ENCODE measurements at places on chromosomes 2 and 18. TPM values are rescaled to one million over a fixed set of nuclear protein-coding genes. Genes with fewer than 3 reads are reported as not detected.

DNA sequence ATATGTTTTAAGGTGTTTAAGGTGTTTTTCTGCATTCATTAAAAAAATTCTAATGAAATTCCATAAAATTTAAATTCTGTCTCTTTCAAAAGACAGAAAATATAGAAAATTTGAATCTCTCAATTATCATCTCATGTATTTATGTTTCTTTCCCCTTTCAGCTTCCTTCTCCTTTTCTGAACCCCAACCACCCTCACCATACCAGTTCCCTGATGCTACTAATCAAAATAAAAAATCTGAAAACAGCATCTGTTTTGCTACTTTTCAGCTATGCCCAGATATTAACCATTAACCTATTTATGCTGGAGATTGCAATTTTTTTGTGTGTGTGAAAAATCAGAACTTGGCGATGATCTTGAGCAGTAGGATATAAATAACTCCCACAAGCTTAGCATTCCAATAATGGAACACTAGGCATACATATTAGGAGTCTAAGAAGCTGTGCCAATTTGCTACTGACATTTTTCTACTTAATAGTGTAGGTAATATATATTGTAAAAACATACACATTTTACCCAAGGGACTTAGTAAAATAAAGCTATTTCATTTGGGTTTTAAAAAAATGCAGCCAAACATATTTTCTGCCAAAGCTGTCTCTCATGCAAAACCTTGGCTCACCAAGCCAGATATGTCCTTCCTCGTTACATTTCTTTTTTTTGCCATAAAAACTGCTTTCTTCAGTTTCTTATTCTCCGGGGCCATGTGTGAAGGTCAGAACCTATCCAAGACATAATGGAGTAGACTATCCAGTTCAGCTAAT, 32.6 kb upstream of the AGPS start:
- H3K27ac ChIP-seq, result no peak overlapping the region
- H3K36me3 ChIP-seq, result no peaks in the 10 kb centered on the region
- H3K4me1 ChIP-seq, result no peaks in the 10 kb centered on the region
- H3K4me3 ChIP-seq, result no peak overlapping the region
- no peak for DNase-seq

DNA sequence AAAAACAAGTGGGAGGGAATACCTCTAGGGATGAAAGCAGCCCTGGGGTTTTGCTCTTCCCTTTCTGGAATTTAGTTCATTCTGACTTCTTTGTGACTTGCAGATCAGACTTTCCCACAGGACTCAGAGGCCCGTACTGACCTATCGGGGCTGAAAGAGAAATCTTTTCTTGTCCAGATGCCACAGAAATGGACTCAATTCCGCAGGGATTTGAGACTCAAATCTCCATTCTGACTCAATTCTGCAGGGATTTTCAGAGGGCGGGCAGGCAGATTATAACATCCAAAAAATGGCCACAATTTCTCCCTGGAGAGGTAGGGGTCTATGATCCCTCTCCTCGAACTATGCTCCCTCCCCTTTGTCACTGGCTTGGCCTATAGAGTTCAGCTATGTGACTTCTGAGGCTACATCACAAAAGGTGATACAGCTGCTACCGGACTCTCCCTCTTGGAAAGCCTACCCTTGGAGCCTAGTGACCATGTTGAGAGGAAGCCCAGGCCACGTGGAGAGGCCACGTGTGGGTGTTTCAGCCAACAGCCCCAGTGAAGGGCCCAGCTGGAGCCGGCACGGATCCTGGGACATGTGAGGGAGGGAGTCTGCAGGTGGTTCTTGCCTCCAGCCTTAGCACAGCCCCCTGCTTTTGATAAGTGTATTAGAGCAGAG, 4.8 kb upstream of the EFHD1 start:
- no peak overlapping the region for H3K4me3 ChIP-seq
- peaks cover 11% of the 10 kb centered on the region for H3K4me1 ChIP-seq
- H3K27ac ChIP-seq, result no peak overlapping the region

DNA sequence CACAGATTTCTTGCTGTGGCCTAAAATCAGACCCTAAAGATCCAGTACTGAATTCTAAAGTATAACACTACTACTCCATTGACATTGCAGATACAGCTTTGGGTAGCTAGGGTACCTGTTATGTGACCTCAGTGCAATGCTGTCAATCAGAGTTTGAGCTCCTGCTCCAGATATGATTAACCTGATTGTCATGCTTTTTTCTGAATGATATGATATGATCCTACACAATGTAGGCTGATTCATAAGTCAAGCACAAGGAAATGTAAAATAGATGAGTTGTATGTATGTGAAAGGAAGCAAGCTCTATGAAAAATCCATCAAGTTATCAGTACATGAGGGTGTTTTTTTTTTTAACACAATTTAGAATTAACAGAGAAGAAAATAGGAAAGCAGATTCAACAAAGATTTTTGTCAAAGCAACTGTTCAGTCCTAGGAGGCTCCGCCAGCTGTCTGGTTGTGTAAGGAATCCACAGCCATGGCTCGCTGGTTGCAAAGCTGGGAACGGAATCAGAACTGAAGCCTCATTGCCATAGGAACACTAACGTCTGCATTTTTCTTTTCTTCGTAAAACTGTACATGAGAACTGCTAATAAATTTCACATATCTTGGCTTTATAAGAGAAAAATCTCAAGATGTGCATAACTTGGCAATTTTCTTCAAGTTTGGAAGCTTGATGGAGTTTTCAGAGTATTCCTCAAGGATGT, 52.9 kb downstream of the NR4A2 start:
- H3K4me3 ChIP-seq, result no peak overlapping the region
- H3K27me3 ChIP-seq, result no peaks in the 10 kb centered on the region
- no peak overlapping the region for H3K27ac ChIP-seq
- H3K36me3 ChIP-seq, result no peaks in the 10 kb centered on the region
- DNase-seq, result no peak
- H3K4me1 ChIP-seq, result no peaks in the 10 kb centered on the region

DNA sequence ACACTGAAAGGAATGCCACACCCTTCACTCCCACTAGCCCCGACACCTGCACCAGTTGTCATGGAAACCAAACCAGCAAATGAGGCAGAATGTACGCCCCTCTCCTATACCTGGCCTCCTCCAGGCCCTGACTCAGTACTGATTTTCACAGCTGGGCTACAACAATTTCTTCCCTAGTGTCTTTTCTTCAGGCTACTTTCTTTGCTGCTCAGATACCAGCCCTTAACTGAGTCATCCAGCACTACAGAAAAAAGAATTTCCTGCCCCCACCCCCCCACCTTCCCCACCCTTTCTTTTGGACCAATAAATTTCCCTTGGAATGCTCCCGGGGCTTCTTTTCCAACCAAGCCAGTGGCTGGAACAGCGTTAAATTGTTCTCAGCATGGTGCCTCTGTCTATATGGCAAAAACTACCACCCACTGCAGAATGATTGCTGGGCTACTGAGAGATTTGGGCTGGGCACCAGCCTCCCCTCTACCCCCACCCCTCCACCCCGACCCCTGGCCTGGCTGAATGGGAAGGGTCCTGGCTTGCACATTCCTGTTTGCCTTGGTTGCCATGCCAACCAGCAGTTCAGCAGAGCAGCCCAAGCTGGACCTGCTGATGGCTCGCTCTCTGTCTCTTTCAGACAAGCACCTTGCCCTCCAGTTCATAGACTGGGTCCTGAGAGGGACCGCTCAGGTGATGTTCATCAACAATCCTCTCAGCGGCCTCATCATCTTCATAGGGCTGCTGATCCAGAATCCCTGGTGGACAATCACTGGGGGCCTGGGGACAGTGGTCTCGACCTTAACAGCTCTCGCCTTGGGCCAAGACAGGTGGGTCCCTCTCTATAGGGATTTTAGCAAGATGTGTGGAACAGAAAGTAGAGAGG, 11.3 kb downstream of the SLC14A2 start:
- H3K4me3 ChIP-seq, result no peak overlapping the region
- no peak for DNase-seq
- H3K27ac ChIP-seq, result no peak overlapping the region
- no peaks in the 10 kb centered on the region for H3K36me3 ChIP-seq
- H3K27me3 ChIP-seq, result no peaks in the 10 kb centered on the region

- peak; percentile 7 for DNase-seq
- H3K4me1 ChIP-seq, result no peaks in the 10 kb centered on the region
- no peaks in the 10 kb centered on the region for H3K36me3 ChIP-seq
- H3K27ac ChIP-seq, result no peak overlapping the region
- H3K4me3 ChIP-seq, result no peak overlapping the region
These were observed 268.4 kb upstream of the CDH19 start for GRCh38 chr18:66872277-66872676.

DNA sequence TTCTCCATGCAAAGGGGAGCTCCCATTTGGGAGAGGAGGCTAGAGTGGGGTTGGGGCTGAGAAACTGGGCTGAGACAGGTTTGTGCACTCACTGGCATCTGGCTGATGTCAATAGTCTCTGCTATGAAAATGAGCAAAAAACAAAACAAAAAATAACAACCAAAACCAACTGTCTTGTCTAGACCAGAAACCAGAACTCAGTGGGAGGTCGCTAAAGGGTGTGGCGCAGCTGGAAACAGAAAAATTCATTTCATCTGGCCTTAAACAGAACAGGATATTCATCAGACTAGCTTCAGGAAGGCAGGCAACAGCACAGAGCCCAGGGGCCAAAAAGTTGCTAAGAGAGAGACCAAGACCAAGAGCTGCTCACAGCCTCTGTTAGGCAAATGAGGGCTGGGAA, 126.1 kb downstream of the THNSL2 start:
- no peaks in the 10 kb centered on the region for H3K27me3 ChIP-seq
- DNase-seq, result no peak
- H3K4me3 ChIP-seq, result no peak overlapping the region
- no peak overlapping the region for H3K27ac ChIP-seq
- no peaks in the 10 kb centered on the region for H3K4me1 ChIP-seq

DNA sequence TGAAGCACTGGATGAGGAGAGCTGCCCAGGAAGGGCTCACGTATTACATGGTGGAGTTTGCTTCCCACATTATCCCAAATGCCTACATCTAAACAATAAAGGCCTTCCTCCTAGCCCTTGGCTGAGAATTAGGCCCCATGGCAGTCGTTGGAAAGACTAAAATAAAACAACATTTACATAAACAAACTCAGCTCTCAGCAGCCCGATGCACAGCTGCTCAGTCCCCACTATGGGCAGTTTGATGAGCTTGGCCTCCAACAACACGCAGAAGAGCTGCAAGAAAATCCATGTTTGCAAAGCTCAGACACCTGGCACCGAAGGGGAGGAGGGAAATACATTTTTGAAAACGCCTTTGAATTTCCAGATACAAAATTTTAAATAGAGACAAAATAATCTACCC, 352.4 kb downstream of the EIPR1 start:
- DNase-seq, result no peak
- H3K4me3 ChIP-seq, result no peak overlapping the region
- no peak overlapping the region for H3K27ac ChIP-seq
- no peaks in the 10 kb centered on the region for H3K36me3 ChIP-seq
- no peaks in the 10 kb centered on the region for H3K4me1 ChIP-seq

DNA sequence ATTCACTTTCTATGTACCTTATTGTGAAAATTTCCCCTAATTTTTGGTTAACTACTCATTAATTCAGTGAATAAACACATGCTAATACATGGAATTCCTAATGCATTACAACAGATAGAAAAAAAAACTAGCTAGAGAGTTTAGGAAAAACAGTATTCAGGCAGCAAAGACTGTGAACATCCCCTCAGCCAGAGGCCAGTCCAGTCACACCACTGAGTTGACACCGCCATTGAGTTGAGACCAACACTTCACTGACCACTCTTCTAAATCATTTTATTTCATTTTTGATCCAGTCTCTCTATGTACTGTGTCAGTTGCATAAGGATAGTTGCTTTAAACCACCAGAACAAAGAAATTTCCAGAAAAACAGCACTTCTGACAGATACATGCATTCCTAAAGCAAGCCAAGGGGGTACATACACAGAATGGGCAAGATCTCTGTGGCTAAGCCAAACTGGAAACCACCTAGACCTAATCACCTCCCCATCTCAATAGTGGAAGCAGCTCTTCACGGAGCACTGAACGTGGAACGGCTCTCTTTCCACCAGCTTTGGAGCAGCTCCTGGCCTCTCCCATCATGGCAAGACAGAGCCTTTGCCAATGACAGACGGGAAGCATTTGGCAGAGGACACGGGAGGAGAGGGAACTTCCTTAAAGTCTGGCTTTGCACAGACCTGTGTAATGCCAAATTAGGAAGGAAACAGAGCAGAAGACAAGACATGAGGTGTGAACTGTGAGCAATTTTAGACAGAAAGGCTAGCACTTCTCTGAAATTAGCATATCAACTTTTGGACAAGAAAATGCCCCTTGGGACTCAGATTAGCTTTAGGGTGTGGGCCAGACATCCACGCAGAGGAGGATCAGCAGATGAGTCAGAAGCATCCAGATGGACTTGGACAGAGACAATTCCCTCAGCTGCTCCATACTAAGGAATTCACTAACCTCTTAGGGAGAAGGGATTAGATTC, 36.4 kb downstream of the CACNB4 start:
- H3K4me1 ChIP-seq, result peaks cover 5% of the 10 kb centered on the region
- H3K36me3 ChIP-seq, result no peaks in the 10 kb centered on the region
- no peaks in the 10 kb centered on the region for H3K27me3 ChIP-seq
- no peak for DNase-seq
- H3K27ac ChIP-seq, result peak overlapping the region; percentile 22
- H3K4me3 ChIP-seq, result no peak overlapping the region

The MAPK4 gene
- 0.55 TPM for total RNA-seq
